Skin of body (tissue), 3 donors: ENCODE measurements at places on chromosomes 4 and X. TPM values are rescaled to one million over a fixed set of nuclear protein-coding genes. Genes with fewer than 3 reads are reported as not detected.

GRCh38 chr4:4356106-4357041 is 30.5 kb upstream of the NSG1 start:
- DNase-seq, result no peak

The BMX gene
- total RNA-seq, result 2.6 TPM

The GPR34 gene
- 10.9 TPM for total RNA-seq

The ZNF157 gene
- total RNA-seq, result 0.49 TPM

GRCh38 chr4:120225527-120225926 is 158.9 kb upstream of the MAD2L1 start:
- no peak for DNase-seq
